Coronary artery (tissue), 2 donors: ENCODE measurements at places on chromosomes 3 and 15.

GRCh38 chr3:195080125-195080524, 190.8 kb downstream of the XXYLT1 start:
- no peak for DNase-seq

GRCh38 chr3:192991356-192991755, 73.7 kb upstream of the MB21D2 start:
- DNase-seq: no peak

- no peak for DNase-seq
Measured at GRCh38 chr3:158727206-158728060, 4.8 kb downstream of the RARRES1 start.

GRCh38 chr3:116118475-116119169, 326.7 kb downstream of the LSAMP start:
- DNase-seq: no peak

DNA sequence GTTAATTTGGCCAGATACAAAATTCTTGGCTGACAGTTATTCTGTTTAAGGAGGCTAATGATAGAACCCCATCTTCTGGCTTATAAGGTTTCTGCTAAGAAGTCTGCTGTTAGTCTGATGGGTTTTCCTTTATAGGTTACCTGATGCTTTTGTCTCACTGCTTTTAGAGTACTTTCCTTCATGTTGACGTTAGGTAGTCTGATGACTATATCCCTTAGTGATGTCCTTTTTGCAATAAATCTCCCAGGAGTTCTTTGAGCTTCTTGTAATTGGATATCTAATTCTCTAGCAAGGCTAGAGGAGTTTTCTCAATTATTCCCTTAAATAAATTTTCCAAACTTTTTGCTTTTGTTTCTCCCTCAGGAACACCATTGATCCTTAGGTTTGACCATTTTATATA, 114.1 kb upstream of the CDIN1 start:
- DNase-seq: no peak

DNA sequence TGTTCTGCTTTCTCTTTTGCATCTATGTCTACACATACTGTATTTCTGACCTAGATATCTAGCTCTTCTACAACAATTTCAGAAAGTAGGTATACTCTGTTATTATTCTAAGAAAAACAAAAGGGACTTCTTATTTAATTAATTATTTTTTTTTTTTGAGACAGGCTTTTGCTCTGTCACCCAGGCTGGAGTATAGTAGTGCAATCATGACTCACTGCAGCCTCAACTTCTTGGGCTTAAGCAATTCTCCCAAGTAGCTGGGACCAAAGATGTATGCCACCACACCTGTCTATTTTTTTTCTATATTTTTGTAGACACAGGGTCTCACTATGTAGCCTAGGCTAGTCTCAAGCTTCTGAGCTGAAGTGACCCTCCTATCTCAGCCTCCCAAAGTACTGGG, 130.6 kb downstream of the MBNL1 start:
- DNase-seq: no peak

- no peak for DNase-seq
Measured at GRCh38 chr3:188390343-188390718, 236.4 kb downstream of the LPP start.

DNA sequence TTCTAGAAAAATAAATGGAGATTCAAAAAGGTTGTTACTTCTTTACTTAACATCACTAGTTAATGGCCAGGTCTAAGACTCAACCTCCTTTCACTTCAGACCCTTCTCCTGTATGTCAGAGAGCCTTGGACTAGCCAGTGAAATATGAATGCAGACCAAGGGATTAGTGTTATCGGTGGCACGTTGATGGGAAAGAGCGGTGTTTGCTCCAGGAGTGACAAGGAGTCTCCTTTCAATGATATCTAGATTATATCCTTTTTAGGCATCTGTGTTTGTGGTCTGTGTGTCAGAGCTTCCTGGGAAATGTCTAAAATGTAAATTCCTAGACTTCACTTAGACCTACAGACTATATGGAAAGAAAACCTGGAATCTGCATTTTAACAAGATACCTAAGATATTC, 658.0 kb upstream of the KCNMB2 start:
- no peak for DNase-seq

DNA sequence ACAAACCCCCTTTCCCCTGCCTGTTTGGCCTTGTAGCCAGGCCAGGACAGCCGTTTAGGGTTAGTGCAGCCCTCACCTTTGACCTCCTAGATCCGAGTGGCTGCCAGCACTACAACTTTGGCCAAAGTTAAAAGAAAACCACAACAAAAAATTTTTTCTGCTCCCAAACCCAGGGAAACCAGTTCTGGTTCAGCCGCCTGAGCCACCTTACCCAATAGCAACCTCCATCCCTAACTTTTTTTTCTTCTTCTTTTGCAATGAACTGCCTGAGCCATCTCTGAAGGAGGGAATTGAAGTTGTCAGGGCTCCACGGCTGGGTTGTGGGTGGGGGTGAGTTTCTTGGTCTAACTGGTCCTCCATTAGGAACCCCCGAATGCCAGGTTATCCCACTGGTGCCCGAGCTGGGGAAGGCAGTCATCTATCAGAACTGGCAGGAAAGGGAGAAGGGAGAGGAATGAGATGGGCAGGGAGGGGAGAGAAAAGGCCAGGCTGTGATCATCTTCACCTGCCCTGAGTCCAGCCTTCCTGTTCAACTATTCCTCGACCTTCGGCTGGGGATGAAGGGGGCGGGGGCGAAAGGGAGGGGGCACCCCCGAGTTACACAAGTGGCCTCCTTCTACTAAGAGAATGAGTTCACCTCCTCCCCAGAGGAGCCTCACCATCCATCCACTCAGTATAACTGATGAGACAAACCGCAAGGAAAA, 6.2 kb upstream of the NR2F2 start:
- DNase-seq: peak; percentile 78

DNA sequence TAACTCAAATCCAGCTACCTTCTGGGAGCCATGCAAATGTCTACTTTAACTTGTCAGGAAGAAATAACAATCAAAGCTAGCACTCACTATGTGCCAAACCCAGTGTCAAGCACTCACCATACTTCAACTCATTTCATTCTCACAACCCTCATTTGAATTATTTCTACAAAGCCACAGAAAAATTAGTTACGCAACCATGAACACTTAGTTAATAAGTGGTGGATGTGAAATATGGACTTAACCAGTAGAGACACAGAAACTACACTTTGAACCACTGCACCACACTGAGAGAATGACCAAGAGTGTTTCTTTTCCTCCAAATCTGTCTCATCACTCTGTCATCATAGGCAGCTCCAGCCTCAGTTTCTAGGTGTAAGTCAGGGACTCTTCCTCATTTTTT, 91.0 kb upstream of the MBNL1 start:
- DNase-seq: no peak

DNA sequence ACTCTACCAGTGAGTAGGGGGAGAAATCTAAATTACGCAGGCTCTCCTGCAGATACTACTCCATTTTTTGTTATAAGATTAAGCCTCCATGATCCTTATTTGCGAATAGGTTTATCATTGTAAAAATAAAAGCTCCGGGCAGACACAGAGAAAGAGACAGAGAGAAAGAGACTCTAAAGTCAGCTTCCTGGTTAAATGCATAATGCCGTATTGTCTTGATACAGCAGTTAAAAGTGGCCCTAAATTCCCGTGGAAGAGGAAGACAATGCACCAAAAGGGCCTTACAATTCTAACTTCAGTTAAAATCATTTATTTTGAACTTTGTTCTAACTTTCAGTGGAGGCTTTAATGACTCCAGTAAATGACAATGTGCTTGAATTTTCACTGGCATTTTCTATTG, 98.3 kb downstream of the SLC9A9 start:
- no peak for DNase-seq

DNA sequence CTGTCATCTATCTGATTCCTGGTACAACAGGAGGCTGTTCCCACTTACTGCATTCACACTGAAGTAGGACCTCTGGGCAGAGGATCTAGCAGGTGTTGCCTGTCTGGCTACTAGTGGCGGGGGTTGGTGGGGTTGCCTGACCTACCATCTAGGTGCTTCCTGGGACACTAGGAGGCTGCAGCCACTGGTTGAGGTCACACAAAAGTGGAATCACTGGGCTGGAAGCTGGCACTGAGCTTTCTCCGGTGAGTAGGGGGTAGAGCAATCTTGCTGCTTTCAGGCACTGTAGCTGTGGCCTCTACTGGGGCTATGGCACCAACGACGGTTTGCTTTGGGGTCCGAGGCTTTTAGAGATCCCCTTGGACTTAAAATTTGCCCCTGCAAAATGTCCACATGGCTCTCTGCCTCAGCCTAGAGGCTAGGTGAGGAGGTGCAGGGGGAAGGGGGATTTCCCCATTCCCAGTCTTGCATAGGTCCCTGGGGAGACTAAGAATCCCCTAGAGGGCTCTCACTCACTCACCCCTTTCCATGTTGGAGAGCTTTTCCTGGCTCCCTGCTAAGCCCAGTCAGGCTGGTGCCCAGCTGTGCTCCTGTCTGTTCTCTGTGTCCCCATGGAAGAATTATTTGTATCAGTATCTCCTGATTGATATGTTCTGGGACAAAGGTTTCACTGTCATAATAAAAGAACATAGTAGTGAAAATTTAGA, 397.7 kb upstream of the EPHA6 start:
- DNase-seq: no peak

DNA sequence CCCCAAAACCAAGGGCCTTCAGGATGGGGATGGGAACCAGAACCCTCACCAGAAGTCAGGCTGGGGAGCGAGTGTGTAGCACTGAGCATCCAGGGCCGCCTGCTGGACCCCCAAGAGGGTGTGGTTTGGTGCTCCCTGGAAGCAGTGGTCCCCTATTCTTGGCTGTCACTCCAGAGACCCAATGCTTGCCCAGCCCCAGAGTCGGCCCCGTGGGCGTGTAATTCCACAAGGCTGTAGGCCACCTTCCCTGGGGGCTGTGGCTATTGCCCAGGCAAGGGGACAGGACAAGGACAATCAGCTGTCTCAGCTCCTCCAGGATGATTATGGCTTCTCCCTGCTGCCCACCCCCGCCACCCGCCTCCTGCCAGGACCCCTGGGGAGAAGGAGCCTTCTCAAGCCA, 14.5 kb downstream of the IGDCC3 start:
- no peak for DNase-seq

- no peak for DNase-seq
Measured at GRCh38 chr3:114838025-114838424, 309.1 kb downstream of the ZBTB20 start.

- DNase-seq: no peak
Measured at GRCh38 chr3:170010498-170010897, 27.3 kb upstream of the GPR160 start.

DNA sequence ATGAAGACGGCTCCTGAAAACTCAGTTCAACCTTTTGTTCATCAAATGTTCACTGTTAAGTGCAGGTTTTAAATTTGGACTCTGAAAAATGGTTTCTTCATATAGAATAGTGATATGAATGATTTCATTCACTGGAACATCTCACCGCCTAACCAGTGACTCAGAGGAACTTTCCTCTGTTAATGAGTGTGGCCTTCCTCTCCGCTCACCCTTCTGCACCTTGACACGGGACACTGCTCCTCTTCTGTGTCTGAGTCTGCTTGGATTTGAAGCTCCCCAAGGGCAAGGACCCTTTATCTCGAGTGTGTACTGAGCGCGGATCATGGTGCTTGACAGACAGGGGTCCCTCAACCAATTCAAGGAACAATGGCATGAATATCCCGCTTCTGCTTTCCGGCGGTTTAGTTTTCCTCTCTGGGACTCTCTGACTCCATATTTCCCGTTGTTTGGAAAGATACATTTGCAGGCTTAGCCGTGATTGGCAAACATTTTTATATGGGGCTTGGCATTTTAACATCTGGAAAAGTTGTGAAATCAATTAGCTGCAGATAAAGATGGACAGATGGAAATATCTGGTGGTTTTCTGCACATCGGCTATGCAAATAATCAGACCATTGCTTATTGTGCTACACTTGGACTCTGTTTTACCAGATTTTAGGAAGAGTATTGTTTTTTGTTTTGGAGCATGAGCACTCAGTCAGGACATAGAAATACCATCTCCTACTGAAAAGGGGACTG, 20.9 kb downstream of the KBTBD8 start:
- no peak for DNase-seq

DNA sequence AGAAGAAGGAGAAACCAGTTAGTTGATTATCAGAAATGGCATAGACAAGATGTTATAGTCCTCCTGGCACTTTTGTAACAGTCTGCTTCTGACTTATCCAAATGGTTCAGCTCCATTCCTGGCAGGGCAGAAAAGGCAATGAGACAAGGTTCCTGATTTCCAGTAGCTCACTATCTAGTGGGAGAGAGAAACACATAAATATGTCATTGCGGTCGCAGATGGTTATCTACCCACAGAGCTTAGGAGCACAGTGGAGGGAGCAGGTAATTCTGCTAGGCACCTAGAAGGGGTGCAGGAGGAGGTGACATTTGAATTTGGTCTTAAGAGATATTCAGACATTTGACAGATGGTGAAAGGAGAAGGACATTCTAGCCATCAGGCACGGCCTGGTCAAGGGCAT, 78.1 kb downstream of the TAMM41 start:
- DNase-seq: no peak

DNA sequence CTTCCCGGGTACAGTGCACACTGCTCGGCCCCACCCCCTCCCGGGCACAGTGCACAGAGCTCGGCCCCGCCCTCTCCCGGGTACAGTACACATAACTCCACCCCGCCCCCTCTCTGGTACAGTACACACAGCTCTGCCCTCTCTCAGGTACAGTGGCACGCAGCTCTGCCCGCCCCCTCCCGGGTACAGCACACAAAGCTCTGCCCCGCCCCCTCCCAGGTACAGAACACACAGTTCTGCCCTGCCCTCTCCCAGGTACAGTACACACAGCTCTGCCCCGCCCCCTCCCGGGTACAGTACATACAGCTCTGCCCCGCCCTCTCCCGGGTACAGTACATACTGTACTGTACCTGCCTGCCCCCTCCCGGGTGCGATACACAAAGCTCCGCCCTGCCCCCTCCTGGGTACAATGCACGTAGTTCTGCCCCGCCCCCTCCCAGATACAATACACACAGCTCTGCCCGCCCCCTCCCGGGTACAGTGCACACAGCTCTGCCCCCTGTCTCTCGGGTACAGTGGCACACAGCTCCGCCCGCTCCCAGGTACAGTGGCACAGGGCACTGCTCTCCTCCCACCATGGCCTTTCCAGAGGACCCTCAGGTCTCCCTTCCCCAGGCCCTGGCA, 16.4 kb upstream of the PRR20G start:
- DNase-seq: no peak
